GM10248 (cell line): ENCODE measurements at places on chromosomes 12 and 14.

- DNase-seq: no peak
Measured at GRCh38 chr14:99324291-99324690, 52.3 kb upstream of the BCL11B start.

DNA sequence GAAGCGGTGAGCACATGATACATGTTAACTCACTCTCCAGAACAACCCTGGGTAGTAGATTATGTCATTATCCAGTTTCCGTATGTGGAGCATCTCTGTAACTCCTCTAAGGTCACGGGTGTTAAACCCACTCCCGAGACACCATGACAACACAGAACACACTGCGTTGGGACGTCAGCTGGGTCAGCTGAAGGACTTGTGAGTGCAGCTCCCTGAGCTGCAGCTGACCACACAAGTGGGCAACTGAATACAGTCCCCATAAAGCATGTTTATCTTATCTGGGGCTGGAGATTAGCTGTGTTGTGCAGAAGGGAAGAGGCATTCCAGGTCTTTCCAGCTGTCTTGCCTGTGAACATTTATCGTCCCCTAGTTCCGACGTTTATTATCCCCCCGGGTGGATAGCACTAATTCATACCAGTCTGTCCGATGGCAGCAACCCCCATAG is 211.5 kb downstream of the CHST11 start:
- DNase-seq: no peak

- no peak for DNase-seq
Measured at GRCh38 chr12:48128800-48129199, 9.6 kb downstream of the PFKM start.

- no peak for DNase-seq
Measured at GRCh38 chr12:92362126-92362525, 216.5 kb upstream of the BTG1 start.

- DNase-seq: no peak
Measured at GRCh38 chr14:40367717-40368116, 935.5 kb upstream of the FBXO33 start.

GRCh38 chr14:23580152-23580926 is 1.7 kb upstream of the JPH4 start:
- DNase-seq: no peak

GRCh38 chr12:26195250-26195640 is at the start of gene SSPN:
Gene SSPN, plus strand, starts transcription at chr12:26195573. Its CDS starts 100 bp downstream, at chr12:26195673.
- DNase-seq: peak; percentile 21

DNA sequence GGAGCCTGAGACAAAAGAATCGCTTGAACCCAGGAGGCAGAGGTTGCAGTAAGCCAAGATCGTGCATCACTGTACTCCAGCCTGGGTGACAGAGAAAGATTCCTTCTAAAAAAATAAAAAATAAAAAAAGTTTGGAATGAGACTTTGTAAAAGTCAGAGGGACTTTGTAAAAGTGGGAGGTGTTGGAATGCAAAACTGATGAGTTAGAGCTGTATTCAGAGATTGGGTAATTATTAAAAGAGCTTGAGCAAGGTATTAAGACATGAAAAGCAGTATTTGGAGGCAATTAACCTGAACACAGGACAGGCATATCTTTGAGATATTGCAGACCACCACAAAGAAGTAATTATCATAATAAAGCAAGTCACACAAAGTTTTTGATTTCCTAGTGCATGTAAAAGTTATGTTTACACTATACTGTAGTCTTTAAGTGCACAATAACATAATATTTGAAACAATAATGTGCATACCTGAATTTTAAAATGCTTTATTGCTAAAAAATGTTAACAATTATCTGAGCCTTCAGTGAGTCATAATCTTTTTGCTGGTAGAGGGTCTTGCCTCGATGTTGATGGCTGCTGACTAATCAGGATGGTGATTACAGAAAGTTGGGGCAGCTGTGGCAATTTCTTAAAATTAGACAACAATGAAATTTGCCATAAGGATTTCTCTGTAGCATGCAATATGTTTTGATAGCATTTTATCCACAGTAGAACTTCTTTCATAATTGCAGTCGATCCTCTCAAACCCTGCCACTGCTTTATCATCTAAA is 33.1 kb downstream of the PHLDA1 start:
- no peak for DNase-seq

DNA sequence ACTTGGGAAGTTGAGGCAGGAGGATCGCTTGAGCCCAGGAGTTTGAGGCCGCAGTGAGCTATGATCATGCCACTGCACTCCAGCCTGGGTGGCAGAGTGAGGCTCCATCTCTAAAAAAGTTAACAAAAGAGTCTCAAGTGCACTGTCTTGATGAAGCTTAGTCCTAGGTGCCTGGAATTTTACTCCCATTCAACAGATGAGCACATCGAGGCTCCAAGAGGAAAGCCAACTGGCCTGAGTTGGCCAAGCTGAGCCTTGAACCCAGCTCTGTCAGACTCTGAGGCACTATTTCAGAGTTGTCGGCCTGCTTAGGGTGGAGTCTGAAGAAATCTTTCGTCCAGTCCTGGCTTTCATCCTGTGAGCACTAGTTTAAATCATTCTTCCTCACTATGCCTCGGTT is 98.1 kb upstream of the MAP1LC3B2 start:
- DNase-seq: no peak

GRCh38 chr12:93780101-93780641 is 103.0 kb downstream of the CRADD start:
- no peak for DNase-seq

DNA sequence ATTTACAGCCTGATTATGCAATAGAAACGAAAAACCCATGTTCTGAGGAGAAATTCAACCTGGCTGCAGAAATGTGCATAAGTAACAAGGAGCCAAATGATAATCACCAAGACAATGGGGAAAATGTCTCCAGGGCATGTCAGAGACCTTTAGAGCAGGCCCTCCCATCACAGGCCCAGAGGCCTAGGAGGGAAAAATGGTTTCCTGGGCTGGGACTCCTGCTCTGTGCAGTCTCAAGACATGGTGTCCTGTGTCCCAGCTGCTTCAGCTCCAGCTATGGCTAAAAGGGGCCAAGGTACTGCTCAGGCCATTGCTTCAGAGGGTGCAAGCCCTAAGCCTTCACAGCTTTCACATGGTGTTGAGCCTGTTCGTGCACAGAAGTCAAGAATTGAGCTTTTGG is 156.0 kb downstream of the SLC35F4 start:
- DNase-seq: no peak

- peak; percentile 11 for DNase-seq
Measured at GRCh38 chr14:36662543-36663403, 1.1 kb downstream of the PAX9 start.

DNA sequence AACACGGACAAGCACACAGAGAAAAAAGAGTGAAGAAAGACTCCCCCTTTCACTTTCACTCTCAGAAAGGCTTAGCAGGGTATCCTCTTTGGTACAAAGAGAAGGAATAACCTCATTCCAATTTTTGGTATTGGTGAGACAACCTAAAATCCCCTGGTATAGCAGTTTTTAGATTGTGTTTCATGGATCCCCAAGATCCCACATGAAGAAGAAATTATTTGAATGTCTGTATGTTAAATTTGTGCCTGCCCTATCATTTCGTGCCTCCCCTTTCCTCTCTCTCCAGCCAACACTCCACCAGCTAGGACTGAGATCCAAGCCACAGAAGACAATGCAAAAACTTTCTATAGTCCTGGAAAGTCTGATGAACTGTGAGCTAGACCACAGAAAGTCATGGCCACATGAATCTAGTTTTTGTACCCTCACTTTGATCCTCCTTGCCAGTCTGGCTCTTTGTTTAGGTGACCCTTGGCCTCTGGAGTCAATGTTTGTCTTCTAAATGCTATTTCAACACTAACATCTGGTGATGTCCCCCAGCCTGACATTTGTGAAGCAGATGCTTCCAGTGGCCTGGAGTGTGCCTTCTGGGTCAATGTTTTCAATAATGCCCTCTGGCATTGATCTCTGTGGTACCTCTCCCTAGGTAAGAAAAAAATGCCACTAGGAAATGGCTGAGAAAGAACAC is 181.9 kb upstream of the BMP4 start:
- DNase-seq: no peak

DNA sequence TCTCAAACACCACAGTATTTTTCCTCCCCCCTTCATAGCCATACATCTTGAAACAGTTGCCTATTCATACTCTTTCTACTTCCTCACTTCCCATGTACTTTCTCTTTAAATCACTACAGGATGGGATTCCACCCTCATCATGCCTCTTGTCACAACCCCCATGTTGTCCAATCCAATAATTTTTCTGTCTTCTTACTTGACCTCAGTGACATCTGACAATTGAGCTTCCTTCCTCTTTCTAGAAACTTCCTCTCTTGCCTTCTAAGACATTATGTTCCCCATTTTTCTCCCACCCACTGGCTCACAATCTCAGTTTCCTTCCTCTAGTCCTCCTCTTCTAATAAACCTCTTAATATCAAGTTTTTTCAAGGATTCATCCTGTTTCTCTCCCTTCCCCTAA is 5.3 kb downstream of the C2CD5 start:
- DNase-seq: no peak

GRCh38 chr12:57630891-57631433 is 2.0 kb downstream of the B4GALNT1 start:
- DNase-seq: no peak

DNA sequence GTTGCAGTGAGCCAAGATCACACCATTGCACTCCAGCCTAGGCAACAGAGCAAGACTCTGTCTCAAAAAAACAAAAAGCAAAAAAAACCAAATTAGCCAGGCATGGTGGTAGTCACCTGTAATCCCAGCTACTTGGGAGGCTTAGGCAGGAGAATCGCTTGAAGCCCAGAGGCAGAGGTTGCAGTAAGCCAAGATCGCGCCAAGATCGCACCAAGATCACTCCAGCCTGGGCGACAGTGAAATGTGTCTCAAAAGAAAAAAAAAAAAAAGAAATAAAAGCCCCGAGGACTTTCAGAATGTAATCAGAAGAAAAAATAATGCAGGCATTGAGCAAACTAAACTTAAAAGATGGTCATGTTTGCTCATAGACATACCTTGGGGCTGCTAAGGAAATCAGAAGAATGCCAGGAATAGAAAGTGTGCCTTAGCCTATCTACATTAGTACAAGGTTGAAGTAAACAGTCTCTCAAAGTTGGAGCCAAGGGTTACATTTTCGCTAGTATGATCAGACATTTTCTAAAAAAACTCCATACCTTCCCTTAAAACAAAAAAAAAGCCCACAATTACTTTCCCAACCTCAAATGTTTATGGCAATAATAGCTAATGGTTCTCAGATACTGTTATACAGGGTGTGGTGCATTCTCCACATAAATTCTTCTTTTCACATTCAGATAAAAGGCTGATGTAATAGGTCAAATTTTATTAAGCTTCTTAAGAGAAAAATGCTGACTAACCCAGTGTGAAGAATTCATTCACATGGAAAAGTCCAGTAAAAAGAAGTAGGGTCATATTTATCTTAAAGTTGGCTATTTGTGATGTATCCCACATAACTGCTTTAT is 15.8 kb downstream of the DTD2 start:
- no peak for DNase-seq

GRCh38 chr14:53306267-53306721 is 153.2 kb upstream of the DDHD1 start:
- DNase-seq: peak; percentile 38
